ENCODE measurements at places on chromosomes 4 and X.

DNA sequence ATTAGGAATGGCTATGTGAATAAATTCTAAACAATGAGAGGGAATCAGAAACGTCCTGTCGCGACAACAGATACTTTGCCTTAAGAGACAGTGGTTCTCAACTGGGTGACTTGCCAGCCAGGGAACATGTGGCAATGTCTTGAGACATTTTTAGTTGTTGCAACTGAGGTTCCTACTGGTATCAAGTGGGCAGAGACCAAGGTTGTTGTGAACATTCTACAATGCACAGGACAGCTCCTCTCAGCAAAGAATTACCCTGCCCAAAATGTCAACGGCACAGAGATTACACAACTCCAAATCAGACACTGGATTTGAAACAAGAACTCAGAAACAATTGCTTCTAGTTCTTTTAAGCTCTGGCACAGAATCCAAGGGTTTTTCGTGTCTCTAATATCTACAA, 128.6 kb downstream of the ARHGAP6 start:
- DNase-seq, result no peak

DNA sequence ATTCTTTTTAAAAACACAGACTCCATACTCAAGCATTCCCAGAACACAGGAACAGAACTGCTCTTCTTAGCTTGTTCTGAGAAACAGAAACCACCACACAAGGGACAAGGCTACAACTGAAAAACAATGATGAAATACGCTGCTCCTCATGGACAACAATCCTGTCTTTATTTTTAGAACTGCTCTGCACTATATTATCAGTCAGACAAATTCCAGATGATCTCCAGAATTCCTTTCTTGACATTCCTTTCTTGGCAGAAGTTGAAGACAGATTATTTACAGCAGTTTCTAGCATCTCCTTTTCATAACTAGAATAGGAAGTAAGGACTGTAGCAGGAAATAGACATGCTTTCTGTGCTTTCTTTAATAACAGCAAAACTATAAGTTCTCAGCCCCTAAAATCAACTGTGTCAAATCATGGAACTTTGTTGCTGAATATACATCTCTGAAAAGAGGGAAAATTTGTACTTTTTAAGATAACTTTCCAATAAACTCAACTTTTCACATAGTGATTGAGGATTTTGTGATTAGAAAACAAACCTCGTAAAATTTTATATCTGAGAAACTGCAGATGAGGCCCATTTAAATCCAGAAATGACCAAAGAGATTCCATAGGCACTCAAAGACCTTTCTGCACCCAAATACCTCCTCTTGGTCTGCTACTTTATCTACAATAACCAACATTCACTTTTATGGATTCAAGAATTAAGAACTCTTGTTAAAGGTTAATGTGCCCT, 35.9 kb downstream of the ANTXR2 start:
- no peak for DNase-seq

GRCh38 chr4:123477711-123478209, 81.2 kb downstream of the SPRY1 start:
- no peak for DNase-seq

DNA sequence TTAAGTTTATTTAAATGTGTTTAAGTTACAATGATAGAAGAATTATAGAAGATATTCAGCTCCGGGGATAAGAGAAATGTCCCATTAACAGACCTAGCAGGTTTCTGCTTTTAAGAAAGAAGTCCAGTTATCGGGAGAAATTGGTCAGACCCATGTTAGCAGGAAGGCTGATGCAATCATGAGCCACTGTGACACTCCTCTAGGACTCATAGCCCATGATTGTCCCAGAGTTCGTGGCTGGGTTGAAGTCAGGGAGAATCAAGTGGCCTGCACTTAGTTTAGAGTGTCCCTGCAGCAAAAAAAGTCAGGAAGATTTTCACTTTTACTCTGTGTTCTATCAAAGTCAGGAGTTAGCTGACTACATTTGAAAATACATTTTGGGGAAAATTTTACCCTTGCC, 72.0 kb downstream of the TMEM144 start:
- no peak for DNase-seq

DNA sequence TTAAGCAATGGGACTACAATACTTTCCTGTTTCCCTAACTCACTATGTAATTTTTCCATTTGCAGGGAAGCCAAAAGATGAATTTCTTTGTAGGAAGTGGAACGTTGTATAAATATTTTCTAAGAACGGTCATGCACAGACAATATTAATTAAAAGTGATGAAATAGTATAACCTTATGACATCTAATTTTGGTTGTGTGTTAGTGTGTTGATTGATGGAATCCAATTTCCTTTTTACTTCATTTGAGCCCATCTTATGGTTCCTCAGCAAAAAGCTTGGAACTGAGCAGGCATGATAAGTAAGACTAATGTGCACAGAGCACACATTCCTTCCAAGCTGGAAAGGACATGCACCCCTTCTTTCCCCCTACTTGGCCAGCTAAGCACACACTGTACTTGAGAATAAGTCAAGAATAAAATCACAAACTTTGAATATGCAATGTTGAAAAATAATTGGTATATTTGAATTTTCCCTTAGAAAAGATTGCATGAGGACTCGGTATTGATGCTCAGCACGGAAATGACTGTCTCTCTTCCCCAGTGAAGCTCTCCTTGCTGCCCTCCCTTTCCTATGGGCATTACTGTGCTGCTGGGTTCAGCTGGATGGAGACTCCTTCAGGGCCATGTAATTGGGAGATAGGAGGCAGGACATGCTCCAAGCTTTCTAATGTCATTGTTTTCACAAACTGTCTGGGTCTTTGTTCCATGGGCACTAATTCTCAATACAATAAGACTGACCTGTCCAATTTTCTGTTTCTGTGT, 19.2 kb upstream of the PDLIM3 start:
- no peak for DNase-seq

- DNase-seq, result no peak
Observed at GRCh38 chr4:138409670-138410069, 167.5 kb upstream of the SLC7A11 start.

GRCh38 chr4:113278324-113278934, 229.0 kb downstream of the ANK2 start:
- DNase-seq, result peak; percentile 73

GRCh38 chr4:139973015-139973414, 181.0 kb downstream of the MAML3 start:
- peak; percentile 72 for DNase-seq

DNA sequence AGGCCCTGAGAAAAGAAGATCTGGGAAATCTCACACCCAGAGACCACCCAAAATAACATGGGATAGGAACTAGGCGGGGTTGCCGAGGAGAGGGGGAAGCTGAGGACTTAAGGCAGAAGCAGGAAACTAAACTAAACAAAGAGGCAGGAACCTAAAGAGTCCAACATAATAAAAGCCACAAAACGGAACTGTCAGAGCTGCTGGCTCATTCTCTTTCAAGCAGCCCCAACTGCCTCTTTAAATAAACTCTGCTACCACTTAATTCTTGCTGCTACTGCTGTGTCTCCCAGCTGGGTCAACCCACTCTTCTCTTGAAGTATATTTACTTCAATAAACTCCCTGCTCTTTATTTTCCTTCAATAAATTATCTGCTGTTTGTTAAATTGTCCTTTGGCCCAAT, 44.5 kb downstream of the MAGEB16 start:
- DNase-seq, result no peak

GRCh38 chrX:153397256-153397960, 3.7 kb downstream of the PNMA6E start:
- DNase-seq, result no peak

DNA sequence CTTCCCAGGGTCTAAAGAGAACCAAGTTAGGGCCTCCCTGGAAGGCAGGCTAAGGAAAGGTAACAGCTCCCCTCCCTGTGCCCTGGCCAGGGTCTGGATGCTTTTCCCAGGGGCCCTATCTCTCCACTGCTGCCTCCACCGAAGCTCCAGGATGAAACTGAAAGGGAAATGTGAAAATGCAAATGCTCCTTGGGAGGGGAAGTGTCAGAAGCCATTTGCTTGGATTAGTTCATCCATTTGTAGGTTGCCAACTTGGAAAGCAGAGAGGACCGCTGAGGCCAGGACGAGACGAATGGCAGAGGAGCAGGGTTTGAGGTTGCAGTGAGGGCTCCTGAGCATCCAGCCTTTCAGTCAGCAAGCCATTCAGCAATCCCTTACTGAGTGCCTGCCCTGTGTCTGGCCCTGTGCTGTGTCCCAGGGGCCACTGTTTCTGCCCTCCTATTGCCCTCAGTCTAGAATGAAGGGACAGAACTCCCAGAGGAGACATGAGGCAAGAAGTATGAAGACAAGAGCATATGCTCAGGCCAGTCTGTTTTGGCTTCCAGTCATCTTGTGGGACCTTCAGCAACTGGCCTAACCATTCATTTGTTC, 45.9 kb upstream of the PGRMC1 start:
- DNase-seq, result no peak

DNA sequence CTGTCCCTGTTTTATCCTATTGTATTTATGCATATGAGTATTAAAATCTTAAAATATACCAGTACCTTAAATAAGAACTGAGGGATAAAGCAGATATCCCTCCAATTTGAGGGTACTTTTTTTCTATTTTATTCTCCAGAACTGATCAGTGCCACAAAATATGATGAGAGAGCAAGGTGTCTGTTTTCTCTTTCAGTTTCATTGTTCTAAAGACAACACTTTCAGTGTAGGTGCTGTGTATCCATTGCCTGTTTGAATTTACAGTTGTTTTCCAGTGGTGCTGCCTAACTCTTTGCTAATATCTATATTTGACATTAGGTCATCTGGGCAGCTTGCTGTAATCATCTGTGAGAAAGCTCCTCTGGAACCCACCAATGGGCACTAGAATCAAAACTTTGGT, 394.7 kb downstream of the IL1RAPL1 start:
- no peak for DNase-seq

- no peak for DNase-seq
Observed at GRCh38 chrX:15749642-15750610, 11.9 kb downstream of the CA5B start.

- no peak for DNase-seq
Observed at GRCh38 chr4:159002950-159003349, 99.9 kb upstream of the RAPGEF2 start.

GRCh38 chr4:70183168-70183939, 12.2 kb upstream of the ODAM start:
- peak; percentile 49 for DNase-seq

DNA sequence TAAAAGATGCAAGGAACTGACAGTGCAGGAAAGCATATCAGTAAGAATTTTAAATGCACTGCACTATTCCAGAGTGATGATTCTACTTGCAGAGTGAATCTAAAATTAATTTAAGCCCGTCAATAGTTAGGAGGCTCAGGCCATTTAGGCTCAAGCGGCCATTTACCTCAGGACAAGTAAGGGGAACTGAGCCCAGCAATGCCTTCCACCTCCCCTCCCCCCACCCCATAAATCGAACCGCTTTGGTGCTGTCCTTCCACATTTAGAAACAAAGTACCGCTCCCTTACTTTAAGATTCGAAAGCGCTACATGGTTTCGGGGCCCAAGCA, 665 bp downstream of the RBM41 start:
- DNase-seq, result peak; percentile 2

DNA sequence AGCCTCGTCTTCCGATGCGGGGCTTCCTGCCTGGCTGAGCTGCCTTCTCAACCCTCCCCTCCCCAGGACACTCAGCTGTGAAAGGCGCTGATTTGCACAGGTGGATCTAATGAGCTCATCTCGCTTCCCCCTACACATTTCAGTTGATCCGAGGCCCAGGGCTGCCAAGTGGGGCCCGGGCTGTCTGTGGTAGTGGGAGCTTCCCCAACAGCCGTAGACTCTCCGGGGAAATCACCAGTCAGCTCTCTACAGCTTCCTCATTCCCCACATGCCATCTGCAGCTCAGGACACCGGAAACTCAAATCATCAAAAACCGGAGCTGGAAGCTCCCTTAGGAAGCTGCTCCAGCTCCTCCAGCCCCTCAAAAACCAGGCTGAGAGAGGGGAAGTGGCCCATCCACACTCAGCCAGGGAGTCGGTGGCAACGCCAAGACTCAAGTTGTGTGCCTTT, 56.2 kb downstream of the SMIM20 start:
- DNase-seq, result no peak

- DNase-seq, result no peak
Observed at GRCh38 chr4:147492306-147492705, 11.4 kb downstream of the EDNRA start.

GRCh38 chr4:113273721-113274220, 224.3 kb downstream of the ANK2 start:
- DNase-seq, result no peak

- DNase-seq, result no peak
Observed at GRCh38 chrX:39728025-39728424, 369.7 kb downstream of the BCOR start.

DNA sequence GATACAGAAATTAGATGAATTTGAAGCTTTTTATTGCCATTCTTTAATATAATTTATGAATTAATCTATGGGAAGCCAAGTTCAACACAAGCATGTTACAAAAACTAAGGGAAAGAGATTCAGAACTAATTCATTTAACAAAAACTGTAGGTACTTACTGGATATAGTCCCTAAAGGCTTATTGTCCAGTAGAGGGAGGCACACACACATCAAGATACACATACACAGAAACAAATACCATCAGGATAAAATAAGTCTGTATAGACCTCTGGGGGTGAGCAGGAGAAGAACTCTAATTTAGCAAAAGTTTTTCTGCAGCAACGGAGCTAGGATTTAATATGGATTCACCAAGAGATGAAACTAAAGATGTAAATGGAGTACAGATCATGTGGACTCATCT, 83.0 kb upstream of the IL13RA1 start:
- peak; percentile 29 for DNase-seq

GRCh38 chr4:63632858-63633257, 776.4 kb downstream of the TECRL start:
- DNase-seq, result no peak

- DNase-seq, result no peak
Observed at GRCh38 chr4:78604988-78605387, 53.4 kb downstream of the ANXA3 start.

DNA sequence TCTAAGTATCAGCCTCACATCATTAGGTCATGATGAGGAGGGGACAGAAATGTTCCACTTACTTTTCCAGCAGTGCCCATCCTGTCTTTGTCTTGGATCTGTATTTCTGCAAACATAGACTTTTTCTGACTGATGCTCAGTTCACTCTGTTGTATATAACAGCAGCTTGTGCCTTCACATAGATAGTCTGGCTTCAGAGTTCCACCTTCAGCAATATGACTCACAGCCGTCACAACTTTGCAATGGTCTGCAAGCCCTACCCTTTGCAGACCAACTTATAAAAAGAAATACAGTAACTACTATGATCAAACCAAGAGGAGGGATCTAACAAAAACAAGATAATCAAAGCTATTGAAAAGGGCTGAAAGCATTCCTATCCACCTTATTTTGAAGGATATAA, at the start of gene ADH7:
Gene ADH7 (minus strand): TSS at position 189 of the 400 bp plus-strand sequence. CDS start 109 bp downstream, at position 80.
- DNase-seq, result no peak

DNA sequence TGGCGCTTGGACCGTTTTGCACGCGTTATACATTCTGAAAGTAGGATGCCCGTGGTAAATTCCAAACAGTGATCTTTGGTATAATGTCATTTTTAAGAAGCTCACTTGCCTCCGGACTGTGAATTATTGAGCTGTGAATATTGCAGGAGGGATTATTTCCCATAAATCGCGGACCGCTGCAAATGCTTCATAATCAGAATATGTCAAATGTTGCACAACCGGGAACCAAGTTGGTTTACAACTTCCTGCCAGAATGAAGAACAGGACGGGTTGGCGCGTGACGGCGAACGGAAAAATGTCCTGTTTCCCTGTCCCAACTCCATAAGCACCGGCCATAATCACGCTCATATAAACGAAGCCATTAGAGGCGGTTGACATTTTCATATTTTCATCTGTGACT, 67.6 kb downstream of the SHOX start:
- DNase-seq, result no peak
